ENCODE measurements at places on chromosomes 12 and 14. TPM values are rescaled to one million over a fixed set of nuclear protein-coding genes. Genes with fewer than 3 reads are reported as not detected.

Gene WDHD1
- total RNA-seq, result 13.7 TPM

Gene CD9
- 289 TPM for total RNA-seq

Gene PLEK2
- total RNA-seq, result 19.4 TPM

Gene SUSD6
- total RNA-seq, result 6.0 TPM

Gene MYO1H
- not detected for total RNA-seq

Gene ERP27
- total RNA-seq, result not detected

Gene TMCC3
- total RNA-seq, result 1.1 TPM

Gene PSMC1
- 225 TPM for total RNA-seq

Gene INHBE
- 0.11 TPM for total RNA-seq

Gene ZFHX2
- total RNA-seq, result 1.1 TPM

Gene CCDC196
- not detected for total RNA-seq

Gene JDP2
- 22.9 TPM for total RNA-seq

Gene TAS2R19
- not detected for total RNA-seq

Gene NAV3
- 4.3 TPM for total RNA-seq

Gene KRT79
- total RNA-seq, result not detected

Gene LALBA
- not detected for total RNA-seq

Gene SERPINA10
- not detected for total RNA-seq

Gene KRT6C
- total RNA-seq, result not detected

Gene GPR68
- total RNA-seq, result not detected

Gene HNF1A
- total RNA-seq, result 3.9 TPM

Gene SYCP3
- not detected for total RNA-seq

Gene C12orf54
- not detected for total RNA-seq

Gene ZNF26
- total RNA-seq, result 8.5 TPM

Gene ST8SIA1
- total RNA-seq, result not detected

Gene GZMH
- total RNA-seq, result not detected

Gene ALDH1L2
- 3.4 TPM for total RNA-seq

Gene BEGAIN
- total RNA-seq, result 7.1 TPM

Gene PTPRO
- total RNA-seq, result not detected

Gene ABCD2
- not detected for total RNA-seq

Gene CS
- 160 TPM for total RNA-seq

Gene POTEM
- not detected for total RNA-seq

Gene LMNTD1
- not detected for total RNA-seq

Gene SMIM41
- not detected for total RNA-seq

Gene CHST11
- total RNA-seq, result 22.7 TPM

Gene RNASE7
- not detected for total RNA-seq

Gene MAPKAPK5
- total RNA-seq, result 57.7 TPM

Gene KLHDC2
- total RNA-seq, result 31.7 TPM

Gene PTPN6
- 12.9 TPM for total RNA-seq

Gene GNPNAT1
- 55.9 TPM for total RNA-seq

Gene TAC3
- not detected for total RNA-seq

Gene ANO2
- 0.05 TPM for total RNA-seq

Gene CFAP251
- total RNA-seq, result 1.5 TPM

Gene AQP6
- not detected for total RNA-seq

Gene CABP1
- 0.21 TPM for total RNA-seq

Gene TMEM179
- not detected for total RNA-seq

Gene DLK1
- 0.42 TPM for total RNA-seq

Gene MDP1
- 30.7 TPM for total RNA-seq

Gene CYP46A1
- 0.42 TPM for total RNA-seq

Gene LRFN5
- total RNA-seq, result not detected

Gene PTGDR
- total RNA-seq, result not detected

Gene RAB2B
- 12.6 TPM for total RNA-seq

Gene KRT3
- 0.08 TPM for total RNA-seq

Gene MLXIP
- total RNA-seq, result 46.3 TPM

Gene PLEKHH1
- total RNA-seq, result 3.1 TPM

Gene AKAP6
- 0.45 TPM for total RNA-seq

Gene LHX5
- 0.07 TPM for total RNA-seq

Gene FAM90A1
- total RNA-seq, result not detected

Gene KSR2
- total RNA-seq, result 0.71 TPM

Gene LMO3
- total RNA-seq, result not detected

Gene E2F7
- total RNA-seq, result 7.5 TPM

Measured in A549 treated with GW870086 at 1 μM for 4 hours (cell line).